ENCODE measurements at places on chromosomes 4 and X.

- no peak for DNase-seq
Measured at GRCh38 chr4:142701017-142701416, 145.1 kb downstream of the INPP4B start.

DNA sequence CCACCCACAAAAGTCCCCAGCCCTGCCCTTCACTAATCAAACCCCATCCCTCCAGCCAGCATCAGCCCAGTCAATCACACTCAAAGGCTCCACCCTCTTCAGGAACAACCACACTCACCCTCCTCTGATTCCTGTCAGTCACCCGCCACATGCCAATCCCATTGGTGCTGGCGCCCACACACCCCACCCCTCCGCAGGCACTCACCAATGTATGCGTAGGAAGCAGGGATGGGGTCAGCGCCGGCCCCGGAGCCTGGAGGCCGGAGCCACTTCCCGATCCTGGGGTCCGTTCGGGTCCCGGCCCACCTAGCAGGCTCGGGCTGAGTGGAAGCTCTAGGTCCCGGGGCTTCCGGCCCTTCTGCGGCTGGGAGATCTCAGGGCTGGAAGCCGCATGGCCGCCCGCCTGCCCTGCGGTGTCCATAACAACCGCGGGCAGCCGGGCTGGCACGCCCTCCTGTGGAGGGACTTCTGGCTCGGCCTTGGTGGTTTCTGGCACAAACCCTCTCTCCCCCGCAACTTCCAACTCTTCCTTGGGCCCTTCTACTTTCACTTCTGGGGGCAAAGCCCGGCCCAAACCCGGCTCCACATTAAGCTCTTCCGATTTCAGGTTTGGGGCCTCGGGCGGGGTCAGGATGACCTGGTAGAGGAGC is 7.9 kb upstream of the CFP start:
- DNase-seq, result peak; percentile 27

DNA sequence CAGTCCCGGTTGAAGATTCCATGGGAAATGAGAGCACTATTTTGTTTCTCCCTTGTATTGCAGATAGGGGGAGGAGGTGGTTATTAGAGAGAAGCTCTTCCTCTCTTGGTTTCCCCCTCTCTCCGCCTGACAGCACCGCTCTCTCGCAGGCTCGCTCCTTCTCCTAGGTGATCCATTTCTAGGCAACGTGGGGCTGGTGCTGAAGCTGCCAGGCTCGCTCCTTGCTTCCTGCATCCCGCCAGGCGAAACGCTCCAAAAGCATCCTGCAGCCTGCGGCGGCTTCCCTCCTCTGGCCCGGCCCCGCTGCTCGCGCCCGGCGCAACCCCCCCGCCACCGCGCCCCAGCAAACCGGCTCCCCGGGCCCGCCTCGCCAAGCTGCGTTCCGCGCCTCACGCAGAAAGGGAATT is at the start of gene GRID2:
Gene GRID2 (plus strand): TSS at position 346 of the 407 bp plus-strand sequence.
- peak; percentile 6 for DNase-seq

- DNase-seq, result no peak
Measured at GRCh38 chrX:54509400-54509799, 13.4 kb upstream of the FGD1 start.

GRCh38 chr4:40550196-40550595 is 79.5 kb downstream of the RBM47 start:
- no peak for DNase-seq

DNA sequence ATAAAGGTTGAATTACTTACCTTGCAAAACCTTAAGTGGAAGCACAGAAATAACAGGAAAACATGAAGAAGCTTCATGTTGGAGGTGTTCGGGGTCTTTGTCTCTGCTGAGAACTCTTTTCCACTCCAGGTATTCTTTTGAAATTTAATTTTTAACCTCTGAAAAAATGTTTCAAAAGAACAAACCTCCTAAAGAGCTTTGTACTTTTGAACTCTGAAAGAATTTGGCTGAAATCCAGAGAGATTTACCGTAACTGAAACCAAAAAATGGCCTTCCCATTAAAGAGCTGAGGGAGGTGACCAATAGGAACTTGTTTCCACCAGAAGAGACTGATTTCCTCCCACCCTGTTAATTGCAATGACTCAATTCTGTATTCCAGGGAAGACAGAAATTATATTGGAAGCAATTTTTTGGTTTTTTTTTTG is at the start of gene CFI:
Gene CFI (minus strand): TSS at position 105 of the 425 bp plus-strand sequence. CDS start 28 bp downstream, at position 77.
- peak; percentile 89 for DNase-seq

DNA sequence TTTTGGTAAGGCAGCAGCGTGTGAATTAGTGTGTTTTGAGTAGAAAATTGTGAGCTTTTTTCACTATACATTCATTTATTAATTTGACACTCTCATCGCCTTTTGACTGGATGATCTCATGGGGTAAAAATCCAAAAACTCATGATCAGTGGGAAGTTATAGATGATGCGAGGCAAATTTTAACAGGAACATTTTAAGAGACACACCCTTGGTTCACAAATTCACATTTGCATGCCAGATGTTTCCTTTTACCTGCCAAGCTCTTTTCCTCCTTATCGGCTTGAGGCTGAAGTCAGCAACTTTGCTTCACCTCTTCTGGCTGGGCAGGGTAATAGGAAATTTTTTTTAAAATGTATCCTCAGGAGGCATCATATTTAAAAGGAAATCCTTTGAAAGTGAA is 318.0 kb upstream of the HS3ST1 start:
- DNase-seq, result no peak

DNA sequence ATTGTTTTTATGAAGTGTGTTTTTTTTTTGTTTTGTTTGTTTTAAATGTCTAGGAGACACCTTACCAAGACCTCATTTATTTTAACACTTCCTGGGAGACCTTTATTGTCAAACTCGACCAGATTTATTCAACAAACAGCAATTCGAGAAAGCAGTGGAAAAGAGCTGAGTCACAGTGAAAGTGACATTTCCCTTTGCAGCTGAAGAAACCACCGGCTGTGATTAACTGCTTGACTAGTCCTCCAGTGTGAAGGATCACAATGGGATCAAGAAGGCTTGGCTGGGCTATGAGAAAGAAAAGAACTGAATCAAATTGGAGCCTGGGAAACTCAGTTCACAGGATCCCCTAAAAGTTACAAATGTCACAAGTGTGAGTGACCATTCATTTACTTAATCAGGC is 11.9 kb upstream of the ADH7 start:
- peak; percentile 72 for DNase-seq

GRCh38 chr4:88097781-88098180 is 60.7 kb downstream of the ABCG2 start:
- DNase-seq, result no peak

DNA sequence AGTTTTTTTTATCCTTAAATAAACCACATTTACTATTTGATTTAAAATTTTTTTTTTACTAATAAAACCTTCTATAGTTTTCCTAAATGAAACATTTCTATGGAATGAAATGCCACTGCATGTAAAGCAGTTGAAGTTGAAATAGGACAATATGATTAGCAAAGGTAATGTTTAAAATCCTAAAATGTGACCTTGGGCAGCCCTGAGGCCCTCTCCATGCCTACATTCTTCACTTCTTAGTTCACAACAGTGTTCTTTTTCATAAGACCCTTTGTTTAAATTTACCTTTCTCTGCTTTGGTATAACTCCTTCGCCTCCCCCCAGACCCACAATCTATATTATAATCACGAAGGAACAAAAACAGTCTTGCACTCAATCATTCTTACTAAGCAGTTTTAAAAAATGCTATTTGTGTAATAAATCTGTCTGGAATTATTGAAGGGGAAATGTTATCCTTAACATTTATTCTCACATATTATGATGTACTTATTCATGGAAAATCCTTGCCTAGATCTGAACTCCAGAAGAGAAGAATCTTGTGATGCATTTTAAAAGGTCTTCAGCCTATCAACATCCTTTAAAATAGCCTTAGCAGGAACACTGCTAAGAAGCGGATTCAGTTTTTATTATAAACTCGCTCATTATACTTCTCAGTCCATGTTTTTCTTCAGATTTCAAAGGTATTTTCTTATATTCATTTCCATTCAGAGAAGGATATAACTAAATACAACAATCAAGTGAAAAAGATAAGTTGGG is 124.6 kb upstream of the NAP1L5 start:
- no peak for DNase-seq

DNA sequence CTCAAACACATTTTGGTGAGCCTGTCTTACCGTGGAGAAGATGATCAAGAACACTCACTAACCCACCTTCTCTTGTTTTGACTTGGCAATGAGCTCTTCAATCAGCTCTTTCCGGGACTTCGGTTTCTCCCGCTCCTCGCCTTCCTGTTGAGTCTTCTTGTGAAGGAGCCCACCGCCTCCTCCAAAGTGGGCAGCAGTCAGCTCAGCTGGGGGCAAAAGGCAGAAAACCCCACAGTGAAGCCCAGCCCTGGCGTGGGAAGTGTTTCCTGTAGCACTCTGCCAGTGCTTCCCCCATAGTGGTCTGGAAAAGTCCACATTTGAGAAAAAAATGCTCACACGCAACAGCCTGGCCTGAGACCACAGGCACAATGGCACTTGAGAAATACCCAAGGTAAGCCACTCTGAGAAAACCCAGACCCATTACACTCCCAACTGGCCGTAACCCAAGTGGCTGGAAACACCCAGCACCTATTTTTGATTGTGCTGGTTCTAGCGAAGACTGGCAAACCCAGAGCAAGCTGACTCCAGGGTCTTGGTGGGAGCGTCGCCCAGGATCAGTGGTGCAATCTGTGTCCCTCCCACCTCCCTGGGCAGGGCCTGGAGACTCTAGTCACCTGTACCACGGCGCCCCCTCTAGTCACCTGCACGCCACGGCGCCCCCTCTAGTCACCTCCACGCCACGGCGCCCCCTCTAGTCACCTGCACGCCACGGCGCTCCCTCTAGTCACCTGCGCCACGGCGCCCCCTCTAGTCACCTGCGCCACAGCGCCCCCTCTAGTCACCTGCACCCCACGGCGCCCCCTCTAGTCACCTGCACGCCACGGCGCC is 8.6 kb downstream of the NOP14 start:
- DNase-seq, result no peak

GRCh38 chr4:101348367-101348827 is 1.1 kb upstream of the PPP3CA start:
- no peak for DNase-seq

- no peak for DNase-seq
Measured at GRCh38 chr4:8162625-8163024, 4.0 kb upstream of the ABLIM2 start.

DNA sequence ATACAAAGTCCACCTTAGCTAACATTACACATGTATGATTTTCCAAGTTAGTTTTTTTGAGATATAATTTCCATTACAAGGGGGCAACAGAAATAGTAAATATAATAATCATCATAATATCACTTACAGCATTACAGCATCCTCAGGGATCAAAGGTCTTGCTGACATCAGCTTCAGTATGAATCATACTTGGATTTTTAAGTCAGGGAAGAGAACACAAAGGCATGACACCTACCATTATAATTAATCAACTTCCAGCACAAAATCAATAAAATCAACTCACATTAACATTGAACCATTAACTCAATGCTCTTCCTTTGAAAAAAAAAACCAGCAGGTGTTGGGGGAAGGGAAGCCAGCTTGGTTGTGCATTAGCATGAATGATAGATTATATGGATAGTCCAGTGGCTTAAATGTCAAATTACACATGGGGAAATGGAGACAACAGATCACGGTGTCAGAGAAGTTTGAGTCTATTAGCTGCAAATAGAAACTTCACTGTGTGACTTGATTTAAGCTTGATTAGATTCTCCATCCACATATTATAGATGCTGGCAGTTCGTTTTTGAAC is 66.9 kb upstream of the CAPN6 start:
- DNase-seq, result no peak

DNA sequence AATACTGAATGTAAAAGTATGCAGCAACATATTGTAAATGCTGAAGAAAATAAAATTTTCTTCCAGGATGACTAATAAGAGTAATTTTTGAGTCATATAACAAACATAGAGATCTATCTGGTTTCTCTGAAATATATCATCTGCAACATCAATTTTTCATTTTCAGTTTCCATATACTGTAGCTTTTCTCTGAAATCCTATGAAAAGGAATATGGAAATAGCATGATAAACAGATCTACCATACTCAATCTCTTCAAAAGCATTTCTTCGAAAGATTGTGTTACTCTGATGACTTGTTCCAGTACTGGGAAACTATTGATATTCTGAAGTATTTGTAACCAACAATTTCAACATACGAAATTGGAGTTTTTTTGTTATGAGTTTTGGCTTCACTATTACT is 1156.7 kb downstream of the FAM133A start:
- DNase-seq, result no peak

DNA sequence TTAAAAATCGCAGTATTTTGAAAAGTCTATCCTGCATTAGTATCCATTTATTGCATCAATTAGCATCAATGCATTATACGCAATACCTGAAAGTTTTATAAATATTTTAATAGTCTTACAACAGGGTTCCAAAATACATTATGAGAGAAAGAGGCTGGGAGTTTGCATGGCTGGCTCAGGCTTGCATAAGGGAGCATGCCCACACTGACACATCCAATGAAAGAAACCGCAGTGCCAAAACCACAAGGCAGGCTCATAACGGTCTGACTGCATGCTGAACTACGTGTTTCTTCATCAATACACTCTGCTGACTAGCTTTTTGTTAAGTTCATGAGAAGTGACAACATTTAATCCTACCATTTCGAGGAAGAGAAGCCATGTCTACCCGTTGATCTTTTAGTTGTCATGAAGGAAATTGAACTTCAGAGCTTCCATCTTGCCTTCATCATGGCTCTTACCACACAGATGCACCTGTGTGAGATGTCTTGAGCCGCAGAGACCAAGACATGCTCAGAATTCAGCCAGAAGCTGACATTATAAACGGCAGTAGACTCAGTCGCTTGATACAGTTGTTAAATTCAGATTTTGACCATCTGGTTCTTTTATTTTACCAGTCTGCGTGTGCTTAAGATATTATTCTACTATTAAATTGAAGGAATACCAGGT is 168.8 kb upstream of the FRG1 start:
- DNase-seq, result no peak

DNA sequence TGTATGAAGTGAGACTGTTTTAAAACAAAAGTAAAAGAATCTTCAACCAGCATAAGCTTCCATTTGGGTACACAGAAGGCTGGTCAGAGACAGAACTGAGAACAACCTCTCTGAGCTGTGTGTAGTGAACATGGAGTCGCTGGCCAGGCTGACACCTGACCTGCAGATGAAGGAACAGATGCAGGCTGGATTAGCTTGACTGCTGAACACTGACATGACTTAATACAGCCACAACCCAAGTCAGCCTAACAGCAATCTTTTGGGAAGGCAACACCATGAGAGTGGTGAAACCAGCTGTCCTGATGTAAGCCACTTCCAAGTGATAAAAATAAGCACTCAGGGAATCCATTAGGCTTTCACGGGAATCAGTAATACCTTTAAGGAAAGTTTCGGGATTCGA is 10.1 kb downstream of the SCARB2 start:
- DNase-seq, result no peak

DNA sequence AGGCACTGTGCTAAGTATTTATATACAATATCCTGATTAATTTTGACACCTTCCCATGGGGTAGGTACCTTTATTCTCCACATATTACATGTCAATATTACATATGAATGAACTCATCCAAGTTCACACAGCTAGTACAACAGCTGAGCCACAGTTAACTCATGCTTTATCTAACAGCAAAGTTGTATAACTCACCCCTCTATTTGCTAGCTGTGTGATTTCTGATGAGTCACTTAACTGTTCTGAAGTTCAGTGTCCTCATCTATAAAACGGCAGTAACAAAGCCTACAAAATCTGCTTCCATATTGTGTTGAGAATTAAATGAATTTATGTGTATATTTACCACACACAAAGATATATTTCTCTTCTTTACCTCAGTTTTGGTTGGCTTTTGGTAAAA is 48.2 kb upstream of the KDR start:
- peak; percentile 84 for DNase-seq

Data from iris pigment epithelial cell (primary cell).